ENCODE measurements at places on chromosomes 7 and 10.
A peak's percentile ranks its signal among the peaks of the same experiment; 100 is the strongest.

- no peak for DNase-seq
- no peaks in the 10 kb centered on the region for H3K36me3 ChIP-seq
- H3K4me1 ChIP-seq: no peaks in the 10 kb centered on the region
- no peak overlapping the region for H3K4me3 ChIP-seq
These were observed 157.1 kb upstream of the CHST15 start for GRCh38 chr10:124250506-124250905.

- peak overlapping the region; percentile 38 for H3K4me3 ChIP-seq
- H3K27ac ChIP-seq: no peak overlapping the region
- peaks cover 5% of the 10 kb centered on the region for H3K27me3 ChIP-seq
- peaks cover 4% of the 10 kb centered on the region for H3K36me3 ChIP-seq
These were observed 534 bp downstream of the FZD9 start for GRCh38 chr7:73433924-73434700.

DNA sequence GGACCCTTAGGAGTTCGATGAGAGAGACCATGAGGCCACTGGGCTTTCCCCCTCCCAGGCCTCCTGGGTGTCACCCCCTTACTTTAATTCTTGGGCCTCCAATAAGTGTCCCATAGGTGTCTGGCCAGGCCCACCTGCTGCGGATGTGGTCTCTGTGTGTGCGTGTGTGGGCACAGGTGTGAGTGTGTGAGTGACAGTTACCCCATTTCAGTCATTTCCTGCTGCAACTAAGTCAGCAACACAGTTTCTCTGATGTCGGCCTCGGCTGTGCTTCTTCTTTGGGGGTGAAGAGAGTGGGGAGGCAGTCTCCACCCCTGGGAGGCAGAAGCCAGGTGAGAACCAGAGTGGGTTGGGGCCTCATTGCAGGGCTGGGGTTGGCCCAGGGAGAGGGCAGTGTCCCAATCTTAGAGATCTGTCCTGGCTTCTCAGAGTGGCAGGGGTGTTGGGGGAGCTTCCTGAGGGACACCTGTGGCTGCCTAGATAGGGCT lies 1.5 kb downstream of the PVRIG start:
- H3K36me3 ChIP-seq: no peaks in the 10 kb centered on the region
- H3K27me3 ChIP-seq: no peaks in the 10 kb centered on the region
- peak overlapping the region; percentile 34 for H3K4me3 ChIP-seq
- H3K4me1 ChIP-seq: no peaks in the 10 kb centered on the region

GRCh38 chr10:62627983-62628382 lies 176.5 kb upstream of the ADO start:
- no peaks in the 10 kb centered on the region for H3K27me3 ChIP-seq
- DNase-seq: no peak
- no peak overlapping the region for H3K4me3 ChIP-seq
- no peaks in the 10 kb centered on the region for H3K4me1 ChIP-seq
- H3K27ac ChIP-seq: no peak overlapping the region
- H3K36me3 ChIP-seq: no peaks in the 10 kb centered on the region

- H3K27ac ChIP-seq: no peak overlapping the region
- no peak overlapping the region for H3K4me3 ChIP-seq
- no peaks in the 10 kb centered on the region for H3K27me3 ChIP-seq
- H3K4me1 ChIP-seq: peaks cover 12% of the 10 kb centered on the region
- H3K36me3 ChIP-seq: no peaks in the 10 kb centered on the region
- DNase-seq: no peak
These were observed 16.9 kb downstream of the CPA1 start for GRCh38 chr7:130397051-130397757.

- no peaks in the 10 kb centered on the region for H3K27me3 ChIP-seq
- H3K4me1 ChIP-seq: no peaks in the 10 kb centered on the region
- DNase-seq: no peak
- no peak overlapping the region for H3K27ac ChIP-seq
- H3K4me3 ChIP-seq: no peak overlapping the region
- no peaks in the 10 kb centered on the region for H3K36me3 ChIP-seq
These were observed 37.4 kb upstream of the MEOX2 start for GRCh38 chr7:15723841-15724240.

GRCh38 chr7:14419531-14419930 lies 430.1 kb upstream of the ETV1 start:
- no peak for DNase-seq
- no peaks in the 10 kb centered on the region for H3K36me3 ChIP-seq
- no peak overlapping the region for H3K27ac ChIP-seq

DNA sequence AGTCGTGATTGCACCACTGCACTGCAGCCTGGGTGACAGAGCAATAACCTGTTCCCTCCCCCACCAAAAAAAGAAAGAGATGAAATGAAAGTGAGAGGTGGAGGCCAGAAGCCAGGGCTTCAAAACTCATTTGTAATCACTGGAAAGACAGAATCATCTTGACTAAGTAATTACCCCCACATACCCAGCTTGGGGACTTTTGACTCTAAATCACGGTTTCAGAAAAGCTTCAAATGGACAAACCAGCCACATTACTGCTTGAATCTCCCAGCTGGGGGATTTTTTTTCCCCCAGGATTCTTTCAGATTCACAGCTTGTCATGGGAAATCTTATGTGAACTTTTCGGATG lies 361.0 kb downstream of the FRMD4A start:
- no peak for DNase-seq
- H3K27me3 ChIP-seq: no peaks in the 10 kb centered on the region
- no peaks in the 10 kb centered on the region for H3K4me1 ChIP-seq
- no peak overlapping the region for H3K4me3 ChIP-seq
- H3K27ac ChIP-seq: no peak overlapping the region

- no peaks in the 10 kb centered on the region for H3K36me3 ChIP-seq
- H3K4me3 ChIP-seq: no peak overlapping the region
- no peaks in the 10 kb centered on the region for H3K27me3 ChIP-seq
- DNase-seq: no peak
- no peaks in the 10 kb centered on the region for H3K4me1 ChIP-seq
- no peak overlapping the region for H3K27ac ChIP-seq
These were observed 83.2 kb upstream of the MBL2 start for GRCh38 chr10:52855546-52856325.

GRCh38 chr10:69328380-69328735 lies 50.1 kb downstream of the HK1 start:
- H3K36me3 ChIP-seq: no peaks in the 10 kb centered on the region
- no peak overlapping the region for H3K4me3 ChIP-seq
- no peak for DNase-seq

DNA sequence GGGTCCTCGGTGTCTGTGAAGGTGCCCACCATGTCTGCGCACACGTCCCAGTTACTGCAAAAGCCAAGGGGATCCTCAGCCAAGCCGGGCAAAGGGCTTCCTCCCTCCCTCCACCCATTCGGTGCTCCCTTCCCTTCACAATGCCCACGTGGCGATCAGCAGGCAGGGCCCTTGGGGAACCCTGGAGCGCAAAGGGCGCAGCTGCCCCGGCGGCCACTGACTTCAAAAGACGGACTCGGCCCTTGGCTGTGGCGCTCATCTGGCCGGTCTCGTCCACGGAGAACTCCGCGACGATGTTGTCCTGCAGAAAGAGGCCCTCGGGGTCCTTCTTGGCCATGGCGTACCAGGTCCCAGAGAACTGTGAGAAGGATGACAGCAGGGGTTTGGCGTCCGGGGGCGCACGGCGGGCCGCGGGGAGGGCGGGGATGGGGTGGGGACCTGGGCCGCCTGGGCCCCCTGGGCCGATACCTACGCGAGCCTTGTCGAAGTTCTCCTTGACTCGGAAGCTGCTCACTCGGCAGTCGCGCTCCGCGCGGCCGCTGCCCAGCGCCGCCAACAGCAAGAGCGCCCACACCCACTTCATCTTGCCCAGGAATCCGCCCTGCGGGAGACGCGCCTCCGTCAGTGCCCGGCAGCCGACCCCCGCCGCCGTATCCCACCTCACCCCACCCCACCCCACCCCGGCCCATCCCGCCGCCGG lies 439 bp downstream of the RBP4 start:
- H3K4me3 ChIP-seq: peak overlapping the region; percentile 32
- H3K27me3 ChIP-seq: peaks cover 43% of the 10 kb centered on the region
- H3K27ac ChIP-seq: no peak overlapping the region
- H3K4me1 ChIP-seq: peaks cover 8% of the 10 kb centered on the region
- DNase-seq: no peak

GRCh38 chr10:117346574-117346973 lies 28.7 kb downstream of the PDZD8 start:
- H3K4me1 ChIP-seq: peaks cover 10% of the 10 kb centered on the region
- H3K36me3 ChIP-seq: no peaks in the 10 kb centered on the region
- DNase-seq: no peak
- H3K4me3 ChIP-seq: no peak overlapping the region

DNA sequence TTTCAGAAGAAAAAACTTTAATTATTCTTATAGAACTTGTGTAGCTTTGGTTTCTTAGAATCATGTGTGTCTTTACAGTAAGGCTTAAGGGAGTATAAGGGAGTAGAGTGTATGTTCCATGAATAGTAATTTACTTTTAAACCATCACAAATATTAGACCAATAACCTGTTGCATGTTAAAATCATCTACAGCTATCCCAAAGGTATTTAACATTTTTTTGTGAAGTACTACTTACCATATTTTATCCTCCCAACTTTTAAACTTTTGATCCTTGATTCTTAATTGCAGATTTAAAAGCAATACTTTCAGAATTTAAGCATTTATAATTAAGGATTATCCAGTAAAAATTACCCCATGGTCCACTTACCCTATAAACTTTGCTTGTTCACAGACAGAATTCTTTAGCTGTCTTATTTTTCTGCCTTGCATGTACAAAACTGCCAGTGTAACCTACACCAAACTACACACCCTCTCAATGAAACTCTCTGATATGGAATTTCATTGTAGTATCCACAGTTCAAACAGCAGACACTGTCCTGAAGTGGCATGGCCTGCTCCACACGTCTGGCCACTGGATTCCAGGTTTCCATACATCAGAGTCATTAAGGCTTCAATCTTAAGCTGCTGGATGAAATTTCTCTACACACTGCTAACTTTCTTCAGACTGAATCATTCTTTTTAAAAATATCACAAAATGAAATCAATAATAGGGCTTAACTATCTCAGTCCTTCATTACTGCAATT lies 5.8 kb downstream of the GLI3 start:
- no peak overlapping the region for H3K4me3 ChIP-seq
- no peak for DNase-seq
- no peaks in the 10 kb centered on the region for H3K36me3 ChIP-seq
- peaks cover 3% of the 10 kb centered on the region for H3K27me3 ChIP-seq
- H3K27ac ChIP-seq: no peak overlapping the region

DNA sequence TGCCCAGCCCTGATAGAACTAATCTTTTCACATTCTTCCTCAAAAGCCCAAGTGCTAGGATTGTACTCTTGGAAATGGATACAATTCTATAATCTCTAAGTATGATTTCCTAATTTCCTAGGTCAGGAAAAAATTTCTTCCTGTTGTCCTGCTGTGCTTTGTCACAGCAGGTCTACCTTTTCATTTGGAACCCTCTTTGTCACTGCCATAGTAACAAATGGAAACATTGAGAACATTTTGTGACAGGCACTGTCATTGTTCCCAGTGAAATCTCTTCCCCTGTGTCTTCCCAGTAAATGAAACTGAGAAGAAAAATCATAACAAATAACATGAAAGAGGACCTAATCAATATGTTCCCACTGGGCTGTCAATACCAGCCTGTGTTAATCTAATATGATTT lies 150.9 kb upstream of the KAT6B start:
- H3K4me3 ChIP-seq: no peak overlapping the region
- H3K27ac ChIP-seq: no peak overlapping the region
- no peaks in the 10 kb centered on the region for H3K4me1 ChIP-seq
- no peak for DNase-seq
- no peaks in the 10 kb centered on the region for H3K27me3 ChIP-seq

GRCh38 chr10:4391683-4392082 lies 434.3 kb upstream of the AKR1E2 start:
- no peak overlapping the region for H3K27ac ChIP-seq
- H3K4me1 ChIP-seq: no peaks in the 10 kb centered on the region
- no peak for DNase-seq
- H3K4me3 ChIP-seq: no peak overlapping the region
- H3K36me3 ChIP-seq: no peaks in the 10 kb centered on the region
- no peaks in the 10 kb centered on the region for H3K27me3 ChIP-seq

- no peak overlapping the region for H3K4me3 ChIP-seq
- no peak for DNase-seq
- no peaks in the 10 kb centered on the region for H3K27me3 ChIP-seq
- H3K36me3 ChIP-seq: no peaks in the 10 kb centered on the region
- peaks cover 13% of the 10 kb centered on the region for H3K4me1 ChIP-seq
- peak overlapping the region; percentile 15 for H3K27ac ChIP-seq
These were observed 10.6 kb upstream of the BPGM start for GRCh38 chr7:134636008-134636449.

GRCh38 chr10:117743509-117743908 lies 201.0 kb downstream of the EMX2 start:
- H3K36me3 ChIP-seq: no peaks in the 10 kb centered on the region
- H3K4me1 ChIP-seq: no peaks in the 10 kb centered on the region
- H3K27ac ChIP-seq: no peak overlapping the region

DNA sequence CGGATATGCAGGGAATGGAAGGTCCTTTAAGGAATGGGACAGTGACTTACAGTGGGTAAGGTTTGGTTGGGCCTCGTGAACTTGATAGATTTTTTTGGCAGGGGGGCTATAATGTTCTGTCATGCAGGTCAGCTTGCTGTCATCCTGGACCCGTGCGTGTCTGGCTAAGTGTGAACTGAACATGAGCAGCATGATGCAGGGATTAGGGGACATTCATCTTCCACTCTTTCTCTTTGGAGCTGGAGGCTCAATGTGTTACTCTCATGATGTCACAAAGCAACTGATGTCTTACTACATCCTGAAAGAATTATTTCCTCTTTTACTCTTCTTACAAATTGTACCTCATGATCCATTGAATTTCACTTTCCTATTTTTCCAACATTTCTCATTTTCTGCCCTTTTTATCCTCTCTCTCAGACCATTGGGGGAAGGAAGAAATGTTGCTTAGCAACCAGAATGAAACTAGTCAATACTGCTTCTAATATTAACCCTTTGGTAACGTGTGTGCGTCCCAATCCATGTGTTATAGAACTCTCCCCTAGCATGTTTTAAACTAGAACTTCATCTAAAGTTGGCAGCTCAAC lies 549.1 kb downstream of the LRMDA start:
- H3K27ac ChIP-seq: no peak overlapping the region
- H3K36me3 ChIP-seq: no peaks in the 10 kb centered on the region
- H3K27me3 ChIP-seq: no peaks in the 10 kb centered on the region
- no peak for DNase-seq
- no peak overlapping the region for H3K4me3 ChIP-seq
- H3K4me1 ChIP-seq: peaks cover 4% of the 10 kb centered on the region

GRCh38 chr10:70761727-70762350 lies 23.3 kb downstream of the TBATA start:
- no peaks in the 10 kb centered on the region for H3K4me1 ChIP-seq
- H3K27ac ChIP-seq: no peak overlapping the region
- H3K4me3 ChIP-seq: no peak overlapping the region
- H3K36me3 ChIP-seq: no peaks in the 10 kb centered on the region
- no peaks in the 10 kb centered on the region for H3K27me3 ChIP-seq
- no peak for DNase-seq

- H3K27me3 ChIP-seq: no peaks in the 10 kb centered on the region
- H3K4me1 ChIP-seq: no peaks in the 10 kb centered on the region
- H3K27ac ChIP-seq: no peak overlapping the region
- no peaks in the 10 kb centered on the region for H3K36me3 ChIP-seq
These were observed 190.9 kb upstream of the CXCL12 start for GRCh38 chr10:44575601-44576380.
